ENCODE measurements at places on chromosomes 11 and 22.

GRCh38 chr22:37330200-37331033 is 48.1 kb downstream of the CYTH4 start:
- DNase-seq, result no peak

DNA sequence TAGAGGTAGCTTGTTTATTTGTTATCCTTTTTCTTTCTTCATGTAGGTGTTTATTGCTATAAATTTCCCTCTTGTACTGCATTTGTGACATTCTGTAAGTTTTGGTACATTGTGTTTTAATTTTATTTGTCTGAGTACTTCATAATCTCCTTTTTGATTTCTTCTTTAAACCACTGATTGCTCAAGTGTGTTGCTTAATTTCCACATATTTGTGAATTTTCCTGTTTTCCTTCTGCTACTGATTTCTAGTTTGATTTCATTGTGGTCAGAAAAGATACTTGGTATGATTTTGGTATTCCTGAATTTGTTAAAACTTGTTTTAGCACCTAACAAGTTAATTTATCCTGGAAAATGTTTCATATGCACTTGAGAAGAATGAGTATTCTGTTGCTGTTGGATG is 15.1 kb downstream of the OR10V1 start:
- peak; percentile 69 for DNase-seq

GRCh38 chr22:44520465-44521094 is 22.5 kb upstream of the RTL6 start:
- peak; percentile 82 for DNase-seq

DNA sequence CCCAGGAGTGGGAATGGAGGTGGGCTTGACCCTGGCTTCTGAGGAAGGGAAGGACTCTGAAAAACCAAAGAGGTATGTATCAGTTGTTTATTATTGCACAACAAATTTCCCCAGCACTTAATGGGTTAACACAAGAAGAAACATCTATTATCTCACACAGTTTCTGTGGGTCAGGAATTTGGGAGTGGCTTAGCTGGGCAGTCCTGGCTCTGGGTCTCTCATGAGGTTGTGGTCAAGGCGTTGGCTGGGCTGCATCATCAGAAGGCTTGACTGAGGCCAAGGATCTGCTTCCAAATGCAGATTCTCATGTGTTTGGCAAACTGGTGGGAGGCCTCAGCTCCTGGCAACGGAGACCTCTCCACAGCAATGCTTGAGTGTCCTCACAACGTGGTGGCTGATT is 17.5 kb upstream of the SMIM38 start:
- peak; percentile 27 for DNase-seq

DNA sequence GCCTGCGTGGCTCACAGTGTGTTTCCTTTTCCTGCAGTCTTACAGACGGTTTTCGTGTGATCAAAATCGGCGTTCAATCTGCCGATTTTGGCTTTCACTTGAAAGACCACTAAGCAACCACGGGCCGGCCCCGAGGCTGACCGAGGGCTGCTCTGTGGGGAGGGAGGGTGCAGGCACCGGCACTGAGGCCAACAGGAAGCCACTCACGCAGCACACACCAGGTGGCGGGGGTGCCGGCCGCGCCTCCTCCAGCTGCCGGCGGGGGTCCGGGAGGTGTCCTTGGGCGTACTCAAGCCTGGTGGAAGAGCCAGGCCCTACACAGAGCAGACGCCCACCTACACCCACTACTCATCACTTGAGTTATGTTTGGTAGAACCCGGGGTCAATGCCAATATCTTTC is 14.3 kb downstream of the TOLLIP start:
- no peak for DNase-seq

DNA sequence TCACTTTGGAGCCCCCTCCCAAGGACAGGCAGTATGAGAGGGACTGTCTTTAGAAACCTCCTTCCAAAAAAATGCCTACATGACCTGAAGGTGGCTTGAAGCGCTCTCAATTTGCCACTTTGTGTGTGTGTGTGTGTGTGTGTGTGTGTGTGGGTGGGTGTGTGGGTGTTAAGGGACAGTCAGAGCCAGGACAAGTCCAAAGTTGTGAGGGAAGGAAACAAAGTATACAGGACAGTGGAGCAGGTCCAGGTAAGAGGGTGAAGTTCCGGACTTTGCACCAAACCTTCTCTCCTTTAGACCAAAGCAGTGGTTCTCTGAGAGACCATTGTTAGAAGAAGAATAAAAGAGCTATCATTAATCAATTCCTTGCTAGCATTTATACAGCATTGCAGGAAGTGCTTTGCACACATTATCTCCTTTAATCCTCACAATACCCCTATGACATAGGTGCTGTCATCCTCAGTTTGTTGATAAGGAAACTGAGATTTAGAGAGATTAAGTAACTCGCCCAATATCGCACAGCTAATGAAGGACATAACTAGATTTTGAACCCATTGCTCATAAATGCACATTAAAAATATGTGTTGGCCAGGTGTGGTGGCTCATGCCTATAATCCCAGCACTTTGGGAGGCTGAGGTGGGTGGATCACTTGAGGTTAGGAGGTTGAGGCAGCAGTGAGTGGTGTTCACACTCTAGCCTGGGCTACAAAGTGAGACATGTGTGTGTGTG is 12.4 kb upstream of the SLC5A1 start:
- no peak for DNase-seq

DNA sequence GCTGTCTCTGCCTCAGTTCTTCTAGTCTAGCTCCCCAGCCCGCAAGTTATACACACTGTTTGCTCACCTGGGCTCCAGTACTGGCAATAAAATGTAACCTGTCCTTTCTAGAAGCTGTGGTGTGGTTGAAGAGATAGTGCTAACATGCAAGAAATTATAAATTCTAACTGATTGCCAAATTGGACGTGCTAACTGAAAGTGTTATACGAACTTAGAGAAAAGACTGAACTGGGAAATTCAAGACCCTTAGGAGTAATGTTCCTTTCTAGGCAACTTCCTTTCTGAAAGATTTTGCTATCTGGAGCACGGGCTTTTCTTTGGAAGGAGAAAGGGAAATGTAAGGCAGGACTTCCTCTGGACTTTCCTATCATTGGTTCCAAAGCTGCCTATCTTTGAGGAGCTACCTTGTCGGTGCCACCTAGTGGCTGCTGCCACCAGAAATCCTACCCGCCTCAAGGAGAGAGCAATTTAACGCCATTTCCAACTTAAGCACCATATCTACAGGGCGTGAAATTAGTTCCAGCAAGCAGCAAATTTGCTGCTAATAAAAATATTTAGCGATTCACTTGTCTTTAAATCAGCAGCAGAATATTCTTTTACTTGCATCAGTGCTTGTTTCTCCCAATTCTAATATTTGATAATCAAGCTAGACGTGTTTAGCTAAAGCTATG is 12.7 kb upstream of the TMEM218 start:
- DNase-seq, result peak; percentile 65

GRCh38 chr11:46755962-46756361 is 36.9 kb downstream of the F2 start:
- no peak for DNase-seq

GRCh38 chr11:6745465-6746015 is 26.2 kb downstream of the OR2AG2 start:
- DNase-seq, result no peak

All from adipocyte (in vitro differentiated cells).